ENCODE measurements at places on chromosomes 2 and 18. TPM values are rescaled to one million over a fixed set of nuclear protein-coding genes. Genes with fewer than 3 reads are reported as not detected.

GRCh38 chr2:238988105-238988504 lies 140.2 kb downstream of the TWIST2 start:
- H3K27me3 ChIP-seq, result peaks cover 14% of the 10 kb centered on the region
- DNase-seq, result no peak
- H3K4me1 ChIP-seq, result no peaks in the 10 kb centered on the region
- H3K36me3 ChIP-seq, result no peaks in the 10 kb centered on the region
- no peak overlapping the region for H3K4me3 ChIP-seq

GRCh38 chr18:9838144-9838877 lies 47.5 kb upstream of the TXNDC2 start:
- H3K27ac ChIP-seq, result no peak overlapping the region
- no peaks in the 10 kb centered on the region for H3K4me1 ChIP-seq
- no peak for DNase-seq
- H3K36me3 ChIP-seq, result no peaks in the 10 kb centered on the region
- H3K4me3 ChIP-seq, result no peak overlapping the region

DNA sequence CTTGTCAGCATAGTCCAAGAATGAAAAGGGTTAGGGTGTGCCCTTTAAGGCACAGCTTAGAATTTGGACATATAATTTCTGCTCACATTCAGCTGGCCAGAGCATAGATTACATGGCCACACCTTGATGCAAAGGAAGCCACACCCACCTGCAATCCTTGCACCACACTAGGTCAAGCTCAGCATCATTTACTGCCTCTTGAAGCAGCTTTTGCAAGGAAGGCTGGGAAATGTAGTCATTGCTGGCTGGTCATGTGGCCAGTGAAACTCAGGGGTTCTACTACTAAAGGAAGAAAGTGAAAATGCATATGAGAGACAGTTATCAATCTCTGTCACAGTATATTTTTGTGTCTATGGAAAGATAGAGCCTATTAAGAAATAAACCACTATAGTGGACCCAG lies 159.3 kb downstream of the GFPT1 start:
- no peaks in the 10 kb centered on the region for H3K4me1 ChIP-seq
- H3K27ac ChIP-seq, result no peak overlapping the region

DNA sequence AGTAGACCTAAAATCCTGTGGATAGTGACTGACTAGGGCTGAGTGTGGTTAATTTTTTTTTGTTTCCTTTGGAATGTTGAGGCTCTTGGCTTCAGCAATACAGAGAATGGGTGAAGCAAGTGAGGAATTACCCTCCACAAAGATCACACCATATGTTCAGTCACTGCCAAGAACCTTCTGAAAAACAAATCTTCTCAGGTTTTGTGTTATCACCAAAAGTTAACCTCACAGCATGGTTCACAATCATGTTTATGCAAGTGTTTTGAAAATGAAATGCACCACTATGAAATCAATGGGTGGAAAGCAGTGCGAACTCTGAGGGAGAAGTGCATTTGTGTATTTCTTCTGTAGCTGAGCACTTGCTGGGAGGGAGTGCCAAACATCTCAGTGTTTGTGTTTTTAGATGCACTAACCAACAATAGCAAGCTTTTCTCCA lies 44.4 kb downstream of the SPATS2L start:
- no peak for DNase-seq
- no peaks in the 10 kb centered on the region for H3K27me3 ChIP-seq
- no peaks in the 10 kb centered on the region for H3K4me1 ChIP-seq
- no peak overlapping the region for H3K4me3 ChIP-seq
- H3K27ac ChIP-seq, result no peak overlapping the region

DNA sequence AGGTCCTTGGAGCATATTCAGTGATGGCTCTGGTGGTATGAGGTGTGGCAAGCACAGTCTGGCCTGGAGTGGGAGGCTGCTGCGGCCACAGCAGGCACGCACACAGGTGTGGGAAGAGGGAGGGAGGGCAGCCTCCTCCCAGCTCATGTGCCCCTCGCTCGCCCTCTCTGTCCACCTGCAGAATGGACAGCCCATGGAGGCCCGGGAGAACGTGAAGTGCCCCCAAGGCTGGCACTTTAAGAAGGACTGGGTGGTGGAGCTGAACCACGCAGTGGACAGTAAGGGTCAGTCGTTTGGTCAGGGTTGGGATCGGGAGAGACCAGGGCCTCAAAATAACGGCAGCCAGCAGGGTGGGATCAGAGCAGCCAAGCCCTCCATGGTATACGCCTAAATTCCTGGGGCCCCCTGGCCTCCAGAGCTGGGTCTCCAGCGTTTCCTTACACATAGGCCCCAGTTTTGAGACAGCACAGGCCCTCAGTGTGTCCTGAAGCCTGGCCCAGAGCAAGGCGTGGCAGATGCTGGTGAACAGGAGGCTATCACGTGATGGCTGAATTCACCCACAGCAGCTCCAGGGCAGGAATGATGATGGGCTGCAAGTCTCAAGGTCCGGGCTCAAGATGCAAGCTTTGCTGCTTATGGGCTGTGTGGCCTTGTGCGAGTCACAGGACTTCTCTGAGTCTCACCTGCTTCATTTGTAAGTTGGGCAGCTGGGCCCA lies 47.9 kb downstream of the FER1L5 start:
- H3K27ac ChIP-seq, result no peak overlapping the region
- H3K4me1 ChIP-seq, result no peaks in the 10 kb centered on the region
- H3K27me3 ChIP-seq, result no peaks in the 10 kb centered on the region

IGFBP5 gene
- total RNA-seq, result not detected

CROCC2 gene
- total RNA-seq, result not detected
